ENCODE measurements at places on chromosomes 6 and 20.

GRCh38 chr6:13053006-13053461 lies 275.3 kb downstream of the TBC1D7 start:
- no peak for DNase-seq

- DNase-seq: no peak
Observed at GRCh38 chr6:41940759-41941279, 789 bp downstream of the CCND3 start.

DNA sequence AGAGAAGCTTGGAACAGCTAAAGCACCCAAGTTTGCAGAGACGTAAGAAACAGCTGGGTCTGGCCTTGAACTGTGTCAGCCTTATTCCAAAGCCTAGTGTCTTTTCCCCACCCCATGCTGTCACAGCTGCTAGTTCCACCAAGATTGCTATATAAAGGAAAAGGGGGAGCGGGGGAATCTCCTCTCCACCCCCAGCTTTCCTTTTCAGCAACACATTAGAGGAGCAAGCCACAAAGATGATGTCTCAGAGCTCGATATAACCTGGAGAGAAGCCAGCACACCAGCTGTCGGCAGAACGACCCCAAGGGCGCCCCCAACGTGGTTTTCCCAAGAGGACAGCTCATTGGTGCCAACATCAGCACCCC lies 36.5 kb downstream of the ATP9A start:
- DNase-seq: no peak

GRCh38 chr6:9248133-9248532 lies 812.8 kb upstream of the SLC35B3 start:
- no peak for DNase-seq

- DNase-seq: no peak
Observed at GRCh38 chr6:163634211-163635171, 220.0 kb downstream of the QKI start.

DNA sequence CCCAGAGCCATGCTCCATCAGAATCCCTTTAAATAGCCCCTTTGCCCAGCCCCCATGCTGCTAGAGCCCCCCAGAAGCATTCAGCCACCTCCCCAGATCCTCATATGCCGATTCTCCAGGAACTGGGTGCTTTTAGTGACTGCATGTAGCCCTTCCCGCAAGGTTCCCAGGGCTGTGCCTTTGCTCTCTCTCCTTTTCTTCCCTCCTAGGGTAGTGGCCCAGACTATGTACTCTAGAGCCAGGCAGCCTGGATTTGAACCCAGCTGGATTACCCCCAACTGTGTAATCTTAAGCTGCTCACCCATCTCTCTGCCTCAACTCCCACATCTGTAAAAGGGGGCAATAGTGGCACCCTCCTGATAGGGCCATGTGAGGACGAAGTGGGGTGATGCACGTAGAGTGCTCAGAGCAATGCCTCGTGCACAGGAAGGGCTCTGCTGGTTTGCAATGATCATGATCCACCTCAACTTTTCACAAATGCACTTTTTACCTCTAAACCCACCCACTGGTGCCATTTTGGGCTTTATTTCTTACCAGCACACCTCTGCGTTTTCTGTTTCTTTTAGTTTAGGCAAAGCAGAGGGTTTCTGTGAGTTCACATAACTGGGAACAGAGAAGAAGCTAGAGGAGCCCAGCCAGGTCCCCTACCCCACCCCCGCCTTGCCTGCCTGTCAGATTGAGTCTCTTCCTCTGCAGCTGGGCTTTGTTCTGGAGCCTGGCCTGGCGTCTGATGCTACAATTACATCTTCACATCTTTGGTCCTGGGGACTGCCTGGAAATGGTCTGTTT lies 396.5 kb downstream of the RNGTT start:
- no peak for DNase-seq

DNA sequence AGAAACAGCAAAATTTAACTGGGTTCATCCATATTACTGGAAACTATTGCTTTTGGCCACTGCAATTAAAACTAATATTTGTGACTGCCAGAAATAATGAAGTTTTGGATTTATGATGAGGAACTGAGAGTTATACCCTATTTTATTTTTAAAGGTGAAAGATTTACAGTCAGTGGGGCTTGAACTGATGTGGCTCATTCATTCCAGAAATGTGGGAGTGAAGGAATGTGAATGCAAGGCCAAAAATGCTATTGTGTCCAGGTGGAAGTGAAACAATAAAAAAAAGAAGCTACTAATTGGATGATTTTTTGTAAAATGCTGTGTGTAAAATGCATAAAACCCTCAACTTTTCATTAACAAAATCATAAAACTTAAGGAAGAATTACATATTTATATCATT lies 491.9 kb downstream of the COL12A1 start:
- DNase-seq: no peak

GRCh38 chr6:15481390-15482291 lies 181.2 kb downstream of the DTNBP1 start:
- DNase-seq: no peak

GRCh38 chr6:168415098-168415992 lies 25.6 kb upstream of the SMOC2 start:
- DNase-seq: no peak

DNA sequence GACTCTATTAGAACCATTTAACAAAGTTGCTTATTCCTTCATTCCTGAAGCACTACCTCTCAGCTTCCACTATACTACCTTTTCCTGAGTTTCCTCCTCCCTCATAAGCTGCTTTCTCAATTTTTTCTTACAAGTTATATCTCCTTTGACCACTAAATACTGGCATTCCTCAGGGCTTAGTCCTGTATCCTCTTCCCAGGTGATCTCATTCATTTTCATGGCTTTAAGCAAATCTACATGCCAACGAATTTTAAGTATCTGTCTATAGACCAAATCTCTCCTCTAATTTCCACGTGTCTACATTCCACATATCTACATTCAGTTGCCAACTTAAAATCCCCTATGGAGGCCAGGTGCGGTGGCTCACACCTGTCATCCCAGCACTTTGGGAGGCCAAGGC lies 134.7 kb downstream of the BTBD9 start:
- DNase-seq: no peak

- no peak for DNase-seq
Observed at GRCh38 chr20:23121751-23122320, 35.7 kb upstream of the CD93 start.

- DNase-seq: no peak
Observed at GRCh38 chr6:88626460-88626859, 337.0 kb downstream of the RNGTT start.

GRCh38 chr20:38789503-38790199 lies 15.8 kb upstream of the PPP1R16B start:
- no peak for DNase-seq

DNA sequence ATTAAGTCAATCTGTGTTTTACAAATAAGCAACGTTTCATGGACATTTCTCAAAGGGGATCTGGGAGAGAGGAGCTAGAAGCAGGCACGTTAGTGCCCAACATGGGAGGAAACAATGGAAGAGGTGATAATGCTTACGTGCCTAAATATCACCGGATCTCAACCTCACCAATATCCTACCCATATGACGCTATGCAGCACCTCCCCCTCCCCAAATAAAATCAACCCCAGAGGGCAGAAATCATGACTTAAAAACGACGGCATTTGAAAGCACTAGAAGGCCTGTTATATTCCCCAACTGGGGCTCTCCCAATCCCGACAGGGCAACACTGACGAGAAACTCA lies 425 bp downstream of the HBS1L start:
- DNase-seq: no peak

GRCh38 chr6:35757456-35758123 lies 18.8 kb upstream of the CLPSL2 start:
- no peak for DNase-seq

DNA sequence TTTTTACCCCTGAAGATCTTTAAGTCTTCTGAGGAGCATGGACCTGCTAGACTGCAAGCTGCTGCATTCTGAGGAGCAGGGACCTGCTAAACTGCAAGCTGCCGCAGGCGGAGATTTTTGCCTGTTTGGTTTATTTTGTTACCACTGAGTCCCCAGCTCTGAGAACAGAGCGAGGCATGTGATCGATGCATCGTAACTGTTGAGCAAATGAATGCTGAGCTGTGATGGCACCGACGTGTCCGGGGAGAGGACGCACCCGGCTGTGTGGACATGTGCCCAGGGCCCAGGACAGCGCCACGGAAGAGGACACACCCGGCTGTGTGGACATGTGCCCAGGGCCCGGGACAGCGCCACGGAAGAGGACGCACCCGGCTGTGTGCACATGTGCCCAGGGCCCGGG lies 24.2 kb downstream of the DNAJC5 start:
- no peak for DNase-seq

DNA sequence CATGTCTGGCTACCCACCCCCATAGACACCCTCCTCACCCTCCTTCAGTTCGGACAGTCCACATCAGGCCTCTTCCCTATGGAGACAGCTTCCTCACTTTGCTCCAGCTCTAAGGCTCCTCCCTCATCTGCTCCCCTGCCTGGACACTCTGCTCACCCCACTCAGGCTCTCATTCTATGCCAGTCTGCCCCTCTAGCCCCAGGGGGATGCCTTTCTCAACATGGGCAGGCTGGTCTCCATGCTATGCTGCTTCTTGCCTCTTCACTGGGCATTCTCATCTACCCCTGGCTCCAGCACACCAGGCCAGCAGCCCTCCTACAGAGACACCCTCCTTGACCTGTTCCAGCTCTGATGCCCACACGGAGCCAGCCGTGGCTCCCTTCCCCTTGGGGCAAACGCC lies at the start of gene WFDC8:
Gene WFDC8, minus strand, starts transcription at position 101 of the 400 bp plus-strand sequence. Its CDS starts 37 bp downstream, at position 64.
- DNase-seq: no peak

- no peak for DNase-seq
Observed at GRCh38 chr6:128394167-128394566, 126.2 kb downstream of the PTPRK start.

- no peak for DNase-seq
Observed at GRCh38 chr6:135438907-135439535, 58.5 kb downstream of the AHI1 start.

GRCh38 chr20:63456429-63457284 lies 15.8 kb downstream of the KCNQ2 start:
- no peak for DNase-seq

DNA sequence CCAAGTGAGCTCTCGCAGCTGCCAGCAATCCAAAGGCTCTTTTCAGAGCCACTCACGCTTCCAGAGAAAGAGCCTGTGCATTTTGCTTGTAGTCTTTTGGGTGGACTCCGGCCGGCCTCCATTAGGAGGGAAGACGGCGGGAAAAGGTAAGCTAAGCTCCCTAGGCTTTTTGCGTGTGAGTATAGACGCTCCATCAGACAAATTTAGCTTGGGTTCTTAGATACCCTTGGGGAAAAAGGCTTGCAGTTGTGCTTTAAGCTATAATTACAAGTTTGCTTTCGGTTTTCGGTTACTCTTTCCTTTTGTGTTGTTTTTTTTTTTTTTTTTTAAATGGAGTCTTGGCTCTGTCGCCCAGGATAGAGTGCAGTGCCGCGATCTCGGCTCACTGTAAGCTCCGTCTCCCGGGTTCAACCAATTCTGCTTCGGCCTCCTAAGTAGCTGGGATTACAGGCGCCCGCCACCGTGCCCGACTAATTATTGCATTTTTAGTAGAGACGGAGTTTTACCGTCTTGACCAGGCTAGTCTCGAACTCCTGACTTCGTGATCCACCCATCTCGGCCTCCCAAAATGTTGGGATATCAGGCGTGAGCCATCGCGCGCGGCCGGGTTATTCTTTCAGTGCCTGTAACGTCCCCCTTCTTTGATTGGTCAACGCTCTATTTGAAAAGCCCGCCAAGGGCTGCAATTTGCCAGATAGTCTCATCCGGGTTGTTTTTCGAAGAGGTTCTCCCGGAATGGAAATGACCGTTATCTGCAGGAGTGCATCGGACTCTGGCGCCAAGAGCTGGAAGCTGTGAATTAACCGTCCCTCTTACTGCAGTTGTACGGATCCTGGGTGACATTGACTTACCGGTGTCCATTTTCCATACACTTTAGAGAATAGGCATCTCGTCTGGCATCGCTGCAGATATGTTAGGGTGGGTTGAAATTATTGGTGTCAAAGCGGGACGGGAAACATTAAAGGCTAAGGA lies 18.1 kb downstream of the OR2B2 start:
- DNase-seq: peak; percentile 76

- DNase-seq: no peak
Observed at GRCh38 chr20:31846793-31847138, 1.4 kb upstream of the FOXS1 start.

- no peak for DNase-seq
Observed at GRCh38 chr6:106522562-106523250, 106.6 kb downstream of the RTN4IP1 start.

DNA sequence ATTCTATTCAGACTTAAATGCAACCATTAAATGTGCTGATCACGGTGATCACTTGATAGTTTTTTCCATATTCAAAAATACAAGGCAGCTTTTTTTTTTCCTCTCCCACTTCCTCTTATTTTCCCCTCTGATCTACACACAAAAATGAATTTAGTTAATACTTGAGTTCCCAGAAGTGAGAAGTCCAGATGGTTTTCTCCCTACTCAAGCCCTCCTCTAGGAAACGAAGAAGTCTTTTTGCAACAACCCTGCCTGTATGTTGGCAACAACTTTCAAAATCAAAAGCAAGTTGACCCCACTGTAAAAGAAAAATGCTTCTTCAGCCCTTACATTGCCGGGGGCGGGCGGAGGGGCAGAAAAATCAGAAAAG lies 24.3 kb downstream of the ARHGAP18 start:
- DNase-seq: no peak

DNA sequence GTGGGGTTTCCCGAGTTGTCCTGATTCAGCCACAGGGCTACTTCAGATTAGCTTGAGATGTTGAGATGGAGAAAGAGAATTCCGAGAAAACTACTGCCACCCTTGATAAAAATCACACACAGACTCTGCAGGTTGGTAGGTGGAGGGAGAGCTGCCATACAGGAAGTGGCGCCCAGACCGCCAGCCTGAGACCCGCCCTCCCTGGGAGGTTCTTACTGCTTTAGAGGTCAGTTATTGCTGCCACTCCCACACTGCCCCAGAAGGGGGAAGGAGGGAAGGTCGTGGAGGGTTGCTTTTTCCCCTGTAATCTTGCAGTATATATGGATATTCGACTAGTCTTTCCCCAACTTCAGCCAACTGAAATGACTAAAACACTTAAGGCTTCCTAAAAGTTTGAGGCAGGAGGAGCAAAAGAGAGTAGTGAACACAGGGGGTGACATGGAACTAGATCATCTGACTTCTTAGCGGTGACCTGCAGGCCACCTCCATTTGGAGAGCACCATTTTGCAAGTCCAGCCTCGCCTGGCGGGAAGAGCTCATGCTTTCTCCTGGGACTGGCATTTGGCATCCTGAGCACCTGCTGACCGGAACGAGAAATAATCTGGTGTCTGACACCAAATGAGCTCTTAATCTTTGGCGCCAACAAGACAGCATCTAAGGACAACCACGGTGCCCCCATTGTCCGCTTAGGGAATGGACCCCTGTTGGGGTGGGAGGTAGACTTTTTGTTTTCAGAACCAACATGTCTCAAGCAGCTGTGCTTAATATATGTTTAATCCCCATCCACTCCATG lies 35.7 kb upstream of the SLC22A1 start:
- DNase-seq: no peak

- DNase-seq: no peak
Observed at GRCh38 chr6:2432292-2432691, 186.9 kb upstream of the GMDS start.

DNA sequence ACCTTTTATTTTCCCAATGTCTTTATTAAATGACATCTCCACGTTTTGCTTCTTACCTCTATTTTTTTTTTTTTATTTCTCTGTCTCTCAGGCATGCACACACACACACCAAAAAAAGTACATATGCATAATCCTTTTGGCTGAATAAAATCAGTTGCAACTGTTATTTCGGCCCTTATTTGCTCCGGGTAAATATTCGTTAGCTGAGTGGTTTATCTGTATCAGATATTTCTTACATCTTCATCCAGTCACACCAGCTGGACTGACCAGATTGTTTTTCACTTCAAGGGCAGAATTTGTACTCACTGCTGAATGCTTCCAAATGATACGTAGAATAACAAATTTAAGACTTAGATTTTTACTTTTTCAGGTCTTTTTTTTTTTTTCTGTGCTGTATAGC lies 45.5 kb downstream of the PTPN1 start:
- no peak for DNase-seq

- no peak for DNase-seq
Observed at GRCh38 chr20:34049897-34050695, 56.4 kb downstream of the RALY start.
